ENCODE measurements at places on chromosomes 12 and 14.

DNA sequence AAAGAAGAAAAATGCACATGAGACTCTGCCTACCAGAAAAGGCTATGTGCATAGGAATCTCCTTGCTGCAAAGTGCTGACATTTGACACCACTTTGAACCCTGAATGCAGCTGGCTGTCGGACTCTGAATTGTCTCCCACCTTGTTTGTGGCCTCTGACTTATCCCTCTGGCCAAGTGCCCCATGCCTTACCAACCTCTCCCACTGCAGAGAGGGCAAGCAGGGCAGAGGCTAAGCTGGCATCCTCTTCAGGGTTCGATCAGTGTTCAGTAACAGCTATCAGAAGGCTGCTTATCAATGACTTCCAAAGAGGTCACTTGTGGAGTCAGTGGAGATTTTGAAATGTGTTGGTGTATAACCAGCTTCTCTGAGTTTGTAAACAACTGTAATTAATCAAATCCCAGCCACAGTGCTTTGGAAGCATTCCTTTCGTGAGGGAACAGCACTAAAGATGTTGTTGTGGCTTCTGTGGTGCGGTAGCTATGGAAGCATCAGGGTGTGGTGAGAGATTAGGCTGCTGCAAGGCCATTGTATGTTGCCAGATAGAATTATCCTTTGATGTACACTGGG is 22.6 kb upstream of the BMP4 start:
- DNase-seq = no peak

DNA sequence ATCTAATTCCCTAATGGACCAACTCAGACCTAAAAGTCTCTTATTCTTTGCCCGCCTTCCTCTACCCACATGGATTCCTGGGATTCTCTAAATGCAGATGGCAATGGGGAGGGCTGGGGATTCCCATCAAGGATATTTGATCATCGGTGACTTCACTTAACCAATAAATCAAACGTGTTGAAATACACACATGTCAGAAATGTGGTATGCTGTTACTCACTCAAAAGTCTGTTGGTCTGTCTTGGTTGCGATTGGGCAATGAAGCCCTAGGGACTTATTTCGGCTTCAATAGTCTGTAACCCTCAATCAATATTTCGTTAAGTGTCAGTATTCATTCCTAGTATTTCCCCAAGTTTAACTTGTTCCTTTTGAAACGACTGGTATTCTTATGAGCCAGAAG is 117.2 kb upstream of the DIO3 start:
- no peak for DNase-seq

DNA sequence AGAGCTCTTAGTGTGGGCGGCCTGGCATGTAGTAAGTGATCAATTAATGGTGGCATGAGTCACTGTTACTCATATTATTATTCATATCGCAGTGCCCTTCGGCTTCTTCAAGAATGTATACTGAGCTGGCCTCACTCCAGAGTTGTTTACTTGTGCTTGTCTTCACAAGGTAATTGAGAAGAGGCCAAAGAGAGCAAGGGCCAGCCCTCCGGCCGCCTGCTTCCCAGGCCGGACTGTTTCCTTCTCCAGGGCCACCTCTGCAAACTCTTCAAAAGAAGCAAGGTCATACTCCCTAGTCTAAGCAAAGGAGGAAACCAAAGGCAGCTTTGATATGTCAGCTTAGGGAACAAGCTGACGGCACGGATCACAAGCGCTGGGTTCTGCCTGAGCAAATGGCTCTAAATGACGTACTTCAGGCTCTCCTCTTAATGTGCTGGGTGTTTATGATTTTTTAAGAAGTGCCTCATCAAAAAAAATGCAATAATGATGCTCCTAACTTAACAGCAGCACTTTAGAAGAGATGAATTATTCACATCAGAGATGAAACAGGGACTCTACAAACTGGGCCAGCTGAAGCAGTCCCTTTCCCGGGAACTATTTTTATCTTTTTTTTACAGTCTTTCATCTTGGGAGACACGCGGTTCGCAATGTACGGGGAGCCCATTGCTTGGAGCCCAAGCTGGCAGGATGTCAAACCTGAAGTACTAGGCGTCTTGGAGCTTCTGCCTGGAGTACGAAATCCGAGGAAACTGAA is 65.6 kb upstream of the DLK1 start:
- no peak for DNase-seq

GRCh38 chr12:29212682-29213403 is 63.8 kb downstream of the FAR2 start:
- no peak for DNase-seq

- DNase-seq = no peak
Measured at GRCh38 chr12:124765581-124766489, 97.8 kb downstream of the SCARB1 start.

DNA sequence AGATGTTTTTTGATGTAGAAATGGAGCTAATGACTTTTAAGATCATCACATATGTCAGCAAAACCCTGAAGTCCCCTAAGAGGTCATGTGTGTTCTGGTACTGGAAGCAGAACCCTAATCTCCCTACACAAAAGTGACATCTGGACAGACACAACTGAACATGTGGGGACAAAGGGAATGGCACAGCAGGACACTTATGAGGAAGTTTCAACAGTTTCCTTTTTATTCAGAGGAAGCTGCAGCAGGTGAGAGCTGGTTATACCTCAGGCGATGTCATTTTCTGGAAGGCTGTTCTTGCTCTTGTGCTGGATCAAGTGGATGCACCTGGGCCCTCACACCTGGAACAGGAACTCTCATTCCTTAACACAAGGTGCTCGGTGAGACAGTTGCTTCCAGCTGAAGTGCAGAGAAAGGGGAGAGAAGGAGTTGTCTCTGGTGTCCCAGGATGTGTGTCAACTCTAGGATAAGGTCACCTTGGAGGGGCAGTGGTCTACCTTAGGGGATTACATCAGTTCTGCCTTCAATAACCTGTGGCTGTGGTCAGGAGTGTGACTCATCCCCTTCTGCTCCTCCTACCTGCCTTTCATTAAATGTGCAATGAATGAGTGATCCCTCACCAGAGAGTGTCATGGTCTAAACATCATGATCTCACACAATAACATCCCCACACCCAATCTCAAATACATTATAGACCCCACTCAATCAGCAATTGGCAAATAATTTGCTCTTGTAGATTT is 463.4 kb downstream of the TMEM121 start:
- no peak for DNase-seq

GRCh38 chr12:54940727-54941315 is 43.7 kb downstream of the TESPA1 start:
- DNase-seq = no peak

DNA sequence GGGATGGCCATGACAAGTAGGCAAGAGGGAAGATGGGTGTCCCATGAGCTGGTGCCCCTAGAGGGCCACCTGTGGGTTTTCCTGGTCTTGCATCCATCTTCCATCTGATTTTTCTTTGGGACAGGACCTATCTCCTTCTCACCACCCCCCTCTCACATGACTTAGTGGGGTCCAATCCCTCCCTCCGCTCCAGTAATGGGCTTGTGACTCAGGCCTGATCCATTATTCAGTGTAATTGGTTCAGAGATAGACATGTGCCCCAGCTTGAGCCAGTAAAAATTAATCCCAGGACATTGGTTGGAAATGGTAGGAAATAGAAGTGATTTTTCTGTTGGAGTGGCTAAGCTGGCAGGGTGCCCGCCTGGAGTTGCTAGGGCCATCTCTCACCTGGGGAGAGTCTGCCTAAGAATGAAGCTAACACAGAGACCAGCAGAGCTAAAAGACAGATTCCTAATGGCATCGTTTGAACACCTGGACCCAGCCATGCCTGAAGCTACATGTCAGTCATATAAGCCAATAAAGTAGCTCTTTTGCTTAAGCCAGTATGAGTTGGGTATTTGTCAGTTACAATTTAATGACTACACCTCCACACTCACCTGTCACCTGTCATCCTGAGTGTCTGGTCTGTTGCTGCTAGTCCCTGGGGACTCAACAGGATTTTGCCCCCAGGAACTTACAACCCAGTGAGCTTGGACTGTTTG is 14.7 kb downstream of the RASAL1 start:
- DNase-seq = no peak

GRCh38 chr12:130497991-130498390 is 160.3 kb downstream of the PIWIL1 start:
- DNase-seq = no peak

GRCh38 chr14:51294951-51295525 is 55.0 kb downstream of the TMX1 start:
- DNase-seq = no peak

DNA sequence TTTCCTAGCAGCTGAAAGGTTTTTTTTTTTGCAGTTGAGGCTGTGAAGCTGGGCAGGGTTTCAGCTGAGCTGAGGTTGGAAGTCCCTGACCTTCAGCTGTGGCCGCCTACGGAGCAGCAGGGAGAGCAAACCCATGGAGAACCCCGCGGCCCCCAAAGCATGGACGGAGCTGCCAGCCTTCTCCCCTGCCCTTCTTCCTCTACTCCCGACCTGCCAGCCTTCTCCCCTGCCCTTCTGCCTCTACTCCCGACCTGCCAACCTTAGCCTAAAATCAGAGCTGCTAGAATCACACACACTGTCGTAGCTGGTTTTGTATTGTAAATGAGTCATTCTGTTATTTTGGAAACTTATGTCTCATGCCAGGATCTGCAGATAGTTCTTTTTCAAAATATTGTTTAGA is 74.6 kb downstream of the PPP2R5C start:
- no peak for DNase-seq

DNA sequence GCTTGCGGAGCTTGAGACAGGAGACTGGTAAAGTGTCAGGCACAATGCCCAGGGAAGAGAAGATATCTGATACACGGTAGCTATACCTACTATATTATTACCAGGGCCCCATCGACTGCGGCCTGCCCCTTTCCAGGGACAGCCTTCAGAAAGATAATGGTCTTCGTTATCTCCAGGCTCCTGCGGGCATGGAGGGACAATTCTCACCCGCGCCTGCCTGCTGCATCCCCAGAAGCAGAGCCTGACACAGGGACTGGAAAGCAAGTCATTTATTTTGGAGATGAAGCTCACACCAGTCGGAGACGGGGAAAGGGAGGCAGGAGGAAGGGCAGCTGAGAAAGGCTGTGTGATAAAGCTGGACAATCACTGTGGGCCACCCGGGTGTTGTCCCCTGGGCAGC is 67.9 kb upstream of the FAM222A start:
- DNase-seq = no peak

DNA sequence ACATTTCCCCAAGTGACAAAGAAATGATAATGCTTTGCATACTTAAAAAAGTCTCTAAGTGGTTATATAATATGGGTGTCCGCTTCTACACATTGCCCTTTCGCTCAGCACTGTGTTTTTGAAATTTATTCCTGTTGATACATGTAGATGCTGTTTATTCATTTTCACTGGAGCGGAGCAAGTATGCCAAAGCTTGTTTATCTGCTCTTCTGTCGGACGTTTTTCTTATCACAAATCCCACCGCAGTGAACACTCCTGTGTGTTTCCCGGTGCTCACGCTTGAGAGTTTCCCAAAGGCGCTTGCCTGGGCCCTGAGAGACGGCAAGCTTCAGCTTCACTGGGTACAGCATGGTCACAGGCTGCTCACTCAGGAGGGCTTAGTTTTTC is 50.2 kb downstream of the TPCN1 start:
- no peak for DNase-seq

DNA sequence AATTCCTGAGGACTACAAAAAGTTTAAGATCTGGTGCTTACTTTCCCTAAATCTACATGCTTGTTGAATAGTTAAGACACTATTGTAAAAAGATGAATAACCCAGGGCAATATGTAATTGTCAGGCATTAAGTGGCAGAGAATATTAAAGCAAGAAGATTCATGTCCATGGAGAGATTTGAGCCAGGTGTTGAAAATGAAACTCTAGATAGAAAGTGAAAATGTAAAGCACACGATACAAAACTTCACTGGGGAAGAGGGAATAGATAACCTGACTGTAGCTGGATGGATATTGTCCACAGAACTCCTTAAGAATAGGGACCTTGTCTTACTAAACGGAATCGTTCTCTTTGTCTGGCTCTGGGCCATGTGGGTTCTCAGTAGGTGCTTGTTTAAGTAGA is 5.0 kb downstream of the CAND1 start:
- DNase-seq = no peak

- DNase-seq = no peak
Measured at GRCh38 chr12:39628836-39629235, 9.2 kb upstream of the ABCD2 start.

- peak; percentile 9 for DNase-seq
Measured at GRCh38 chr12:52213564-52214420, 19.3 kb upstream of the KRT7 start.

- DNase-seq = no peak
Measured at GRCh38 chr14:30559638-30560091, 707 bp downstream of the G2E3 start.

GRCh38 chr12:88338486-88338885 is 196.4 kb downstream of the TMTC3 start:
- DNase-seq = no peak

DNA sequence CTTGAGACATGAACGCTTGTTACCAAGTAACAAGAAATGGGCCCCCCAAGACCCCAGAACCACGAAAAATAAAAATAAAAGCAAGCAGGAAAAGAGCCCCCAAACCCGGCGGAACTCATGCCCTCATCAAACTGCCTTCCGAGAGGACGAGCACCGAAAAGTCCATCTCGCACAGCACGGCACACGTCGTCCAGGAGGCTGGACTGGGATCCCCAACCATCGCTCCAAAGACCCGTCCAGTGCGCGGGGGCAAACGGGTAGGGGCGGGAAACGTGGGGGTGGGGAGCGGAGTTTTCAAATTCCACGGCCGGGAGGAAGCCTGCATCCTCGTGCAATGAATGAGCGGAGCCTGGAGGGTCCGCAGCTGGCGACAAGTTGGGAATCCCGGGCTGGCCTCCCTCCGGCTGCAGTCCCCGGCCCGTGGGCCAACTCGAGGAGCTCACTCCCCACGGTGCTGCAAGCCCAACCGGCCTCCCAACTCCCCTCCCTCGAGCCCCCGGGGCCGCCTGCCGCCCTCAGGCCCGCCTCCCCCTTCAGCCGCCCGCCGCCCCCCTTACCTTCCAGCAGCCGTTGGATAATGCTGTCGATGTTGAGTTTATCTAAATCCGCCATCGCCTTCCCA is 484 bp downstream of the PPP1CC start:
- DNase-seq = no peak

- DNase-seq = no peak
Measured at GRCh38 chr12:15131431-15131830, 89.8 kb downstream of the RERG start.

DNA sequence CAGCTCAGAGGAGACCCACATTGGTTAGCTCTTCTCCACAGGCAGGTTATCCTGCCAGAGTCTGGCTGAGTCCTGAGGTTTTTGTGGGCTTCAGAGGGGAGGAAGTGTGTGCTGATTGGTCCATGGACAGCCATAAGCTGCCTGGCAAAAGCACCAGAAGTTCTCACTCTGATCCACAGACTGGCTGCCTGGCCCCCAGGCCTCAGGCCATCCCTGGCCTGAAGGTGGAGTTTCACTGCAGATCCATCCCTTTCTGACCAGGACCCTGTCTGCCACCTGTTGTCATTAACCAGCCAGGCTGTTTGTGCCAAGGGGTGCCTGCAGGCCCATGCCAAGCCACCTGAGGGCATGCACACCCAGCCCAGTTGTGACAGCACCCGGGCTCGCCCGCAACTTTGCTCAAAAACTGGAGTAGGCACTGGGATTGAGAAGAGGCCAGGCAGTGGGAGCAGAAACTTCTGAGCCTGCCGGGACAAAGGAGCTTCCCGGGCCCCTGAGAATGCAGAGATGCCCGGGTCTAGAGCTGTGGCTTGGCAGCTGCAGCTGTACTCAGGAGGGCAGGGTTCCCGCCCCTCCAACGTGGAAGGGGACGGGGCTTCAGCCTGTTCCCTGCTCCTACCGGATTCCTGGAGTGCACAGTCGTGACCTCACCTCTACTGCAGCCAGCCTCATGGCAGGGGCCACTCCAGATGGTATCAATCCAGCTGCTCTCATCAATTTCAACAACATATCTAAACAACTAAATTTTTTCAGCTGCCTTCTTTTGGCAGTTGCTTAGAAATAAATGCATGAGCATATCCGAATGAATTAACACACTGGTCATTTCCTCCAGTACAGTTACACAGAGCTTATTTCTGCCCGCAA is 1277.3 kb downstream of the SLC16A7 start:
- no peak for DNase-seq
